ENCODE measurements at places on chromosomes 16 and 17.

- no peak for DNase-seq
Measured at GRCh38 chr17:42937712-42938596, 26.3 kb downstream of the AARSD1 start.

- no peak for DNase-seq
Measured at GRCh38 chr16:57979006-57979585, 8.2 kb upstream of the CNGB1 start.

- no peak for DNase-seq
Measured at GRCh38 chr17:17114592-17115225, 72.5 kb downstream of the MPRIP start.

- no peak for DNase-seq
Measured at GRCh38 chr16:86986136-86986535, 331.1 kb downstream of the C16orf95 start.

DNA sequence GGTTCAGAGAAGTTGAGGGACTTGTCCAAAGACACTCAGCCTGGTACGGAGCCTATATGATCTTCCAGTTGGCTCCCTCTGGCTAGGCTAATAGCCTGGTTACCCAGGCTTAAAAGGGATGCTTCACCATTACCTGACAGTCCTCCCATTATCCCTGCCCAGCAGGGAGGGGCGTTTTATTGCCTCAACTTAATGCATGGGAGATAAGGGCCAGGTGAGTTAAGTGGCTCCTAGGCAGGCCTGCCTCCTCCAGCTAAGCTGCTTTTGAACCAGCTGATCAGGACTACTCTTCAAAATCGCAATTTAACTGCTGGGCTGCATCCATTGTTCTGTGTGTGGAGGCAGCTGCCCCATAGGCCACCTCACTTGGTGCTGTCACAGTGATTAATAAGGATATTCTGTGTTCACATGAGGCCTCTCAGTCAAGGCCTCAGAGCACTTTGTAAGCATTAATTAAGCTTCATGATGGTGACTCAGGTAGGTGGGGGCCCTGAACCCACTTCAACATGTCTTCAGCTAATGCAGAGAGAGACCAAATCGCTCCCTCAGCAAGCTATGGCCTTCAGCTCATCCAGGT is 27.9 kb downstream of the SMPD3 start:
- DNase-seq = no peak

DNA sequence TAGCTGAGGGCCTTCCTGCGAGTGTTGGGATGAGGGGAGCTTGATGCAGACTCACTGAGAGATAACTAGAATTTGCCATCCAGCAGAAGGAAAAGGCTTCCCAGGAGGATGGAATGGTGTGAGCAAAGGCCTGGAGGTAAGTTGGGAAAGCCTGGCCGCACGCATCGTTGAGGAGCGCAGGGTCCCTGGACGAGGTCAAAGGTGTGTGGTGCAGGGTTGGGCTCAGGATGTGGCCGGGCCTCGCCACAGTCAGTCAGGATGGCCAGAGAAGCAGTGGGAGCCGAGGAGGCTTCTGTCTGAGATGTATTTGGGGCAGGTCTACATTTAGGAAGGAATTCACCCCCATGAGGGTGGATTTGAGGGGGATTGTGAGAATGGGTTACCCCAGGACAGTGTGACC is 16.4 kb downstream of the DRC3 start:
- no peak for DNase-seq

DNA sequence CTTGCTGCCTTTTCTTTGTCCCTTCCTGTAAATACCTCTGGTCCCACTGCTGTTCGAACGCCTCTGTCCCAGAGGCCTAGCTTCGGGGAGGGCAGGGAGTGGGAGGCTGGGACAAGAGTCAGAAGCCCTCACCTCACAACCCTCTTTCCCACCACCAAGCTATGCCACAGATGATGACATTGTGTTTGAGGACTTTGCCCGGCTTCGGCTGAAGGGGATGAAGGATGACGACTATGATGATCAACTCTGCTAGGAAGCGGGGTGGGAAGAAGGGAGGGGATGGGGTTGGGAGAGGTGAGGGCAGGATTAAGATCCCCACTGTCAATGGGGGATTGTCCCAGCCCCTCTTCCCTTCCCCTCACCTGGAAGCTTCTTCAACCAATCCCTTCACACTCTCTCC is 10.4 kb downstream of the ARRB2 start:
- no peak for DNase-seq

GRCh38 chr17:50495918-50496317 is 12.3 kb upstream of the MYCBPAP start:
- DNase-seq = no peak

DNA sequence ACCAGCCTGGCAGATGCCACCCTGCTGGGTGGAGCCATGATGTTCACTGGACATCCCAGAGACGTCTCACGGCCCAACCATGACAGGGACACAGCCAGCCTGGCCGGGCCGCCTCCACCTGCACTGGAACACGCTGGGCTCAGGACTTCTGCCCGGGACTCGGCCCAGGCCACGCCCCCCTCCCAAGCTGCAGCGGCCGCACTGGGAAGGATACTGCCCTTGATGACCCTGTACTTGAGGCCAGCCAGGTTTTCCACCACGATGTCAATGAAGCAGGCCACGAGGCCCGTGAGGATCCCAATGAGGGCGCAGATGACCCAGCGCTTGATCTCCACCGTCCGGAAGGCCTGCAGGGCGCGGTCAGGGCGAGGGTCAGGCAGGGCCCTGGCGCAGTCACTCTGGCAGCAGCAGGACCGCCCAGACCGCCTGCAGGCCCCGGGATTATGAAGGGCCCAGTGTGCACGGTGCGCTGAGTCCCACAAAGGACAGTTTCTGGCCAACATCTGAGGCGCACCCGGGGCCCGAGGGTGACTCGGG is 14.2 kb downstream of the CLCN7 start:
- no peak for DNase-seq
